HL-60 (cell line): ENCODE measurements at places on chromosomes 2 and 18.
A peak's percentile ranks its signal among the peaks of the same experiment; 100 is the strongest.

- peak; percentile 40 for DNase-seq
Measured at GRCh38 chr2:98607104-98607503, 1.2 kb downstream of the COA5 start.

GRCh38 chr18:22040533-22040932 lies 128.9 kb upstream of the GATA6 start:
- DNase-seq: no peak

DNA sequence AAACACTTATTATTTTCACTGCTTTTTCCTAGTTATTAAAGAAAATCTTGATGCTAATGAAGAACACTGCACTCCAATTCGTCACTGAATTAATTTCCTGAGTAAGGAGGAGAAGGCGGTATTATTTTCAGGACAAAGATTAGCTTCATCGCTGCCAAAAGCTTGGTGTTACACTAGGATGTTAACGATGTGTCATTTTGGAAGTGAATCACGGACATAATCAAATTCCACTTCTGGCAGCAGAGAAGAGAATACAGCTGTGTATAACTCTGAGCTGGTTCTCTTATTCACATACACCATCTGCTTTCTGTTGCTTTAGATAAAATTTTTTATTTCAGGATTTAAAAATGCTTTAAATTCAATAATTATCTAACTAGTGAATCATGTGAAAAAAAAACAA lies 74.1 kb downstream of the SCG2 start:
- no peak for DNase-seq

DNA sequence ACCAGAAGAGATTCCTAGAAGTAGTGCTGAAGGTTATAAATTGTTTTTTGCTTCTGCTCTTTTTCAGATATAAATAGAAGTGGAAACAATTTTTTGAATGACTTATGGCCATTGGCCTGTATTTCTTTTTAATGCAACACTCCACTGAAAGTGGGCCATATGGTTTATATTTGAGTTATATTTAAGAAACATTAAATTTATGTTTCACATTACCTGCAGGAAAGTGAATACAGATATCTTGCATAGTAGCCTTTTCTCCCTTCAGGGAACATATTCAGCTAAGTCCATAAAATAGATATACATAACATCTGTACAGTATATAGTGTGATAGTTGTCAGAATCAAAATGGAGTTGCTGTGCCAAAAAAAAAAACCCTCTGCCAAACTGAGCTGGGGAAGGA lies 53.1 kb upstream of the EFEMP1 start:
- DNase-seq: no peak

GRCh38 chr18:50057009-50057408 lies 137.9 kb downstream of the MYO5B start:
- DNase-seq: no peak

DNA sequence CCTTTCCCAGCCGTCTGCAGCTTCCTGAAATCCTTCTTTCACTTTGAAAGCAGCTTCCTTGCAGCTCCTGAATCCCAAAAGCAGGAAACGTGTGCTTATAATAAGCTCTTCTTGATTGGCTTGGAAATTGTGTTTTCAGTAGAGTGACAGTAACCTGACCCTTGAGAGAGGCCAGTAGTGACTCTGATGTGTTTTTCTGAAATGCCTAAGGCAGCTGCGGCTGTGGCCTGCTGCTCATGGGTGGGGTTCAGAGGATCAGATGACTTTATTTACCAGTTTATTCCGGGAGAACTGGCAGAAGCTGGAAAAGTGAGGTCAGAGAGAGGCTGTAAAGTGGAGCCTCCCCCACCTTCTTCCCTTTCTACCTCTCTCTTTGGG lies 31.9 kb upstream of the RPIA start:
- DNase-seq: no peak

DNA sequence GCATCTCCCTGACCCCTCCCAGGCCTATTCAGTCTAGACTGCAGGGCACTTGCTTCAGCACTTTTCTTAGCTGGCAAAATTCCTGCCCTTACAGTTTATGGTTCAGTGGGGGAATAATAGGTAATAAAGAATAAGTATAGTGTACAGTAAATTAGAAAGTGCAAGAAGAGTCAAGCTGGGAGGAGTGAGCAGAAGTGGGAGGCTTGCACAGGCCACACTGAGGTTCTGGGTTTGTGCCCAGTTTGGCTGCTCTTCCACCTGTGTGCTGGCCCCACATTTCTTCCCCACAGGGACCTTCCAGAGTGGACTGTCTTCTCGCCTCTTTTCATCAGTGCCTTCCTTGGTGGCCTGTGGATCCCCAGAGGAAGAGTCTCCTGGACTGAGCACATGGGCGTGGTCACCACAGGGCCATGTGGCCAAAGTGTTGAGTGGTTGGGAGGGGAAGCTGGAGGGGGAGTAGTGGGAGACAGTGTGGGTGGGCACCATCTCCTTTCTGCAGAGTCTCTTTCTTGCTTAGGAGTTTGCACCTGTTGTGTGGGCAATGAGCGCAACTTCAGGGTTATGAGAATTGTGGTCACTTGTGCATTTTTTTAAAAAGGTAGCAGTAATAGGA lies 128.6 kb upstream of the ZSWIM2 start:
- DNase-seq: no peak

GRCh38 chr18:79104137-79104536 lies 34.9 kb downstream of the ATP9B start:
- DNase-seq: no peak

GRCh38 chr2:38634684-38635083 lies 31.2 kb upstream of the GALM start:
- DNase-seq: peak; percentile 63

DNA sequence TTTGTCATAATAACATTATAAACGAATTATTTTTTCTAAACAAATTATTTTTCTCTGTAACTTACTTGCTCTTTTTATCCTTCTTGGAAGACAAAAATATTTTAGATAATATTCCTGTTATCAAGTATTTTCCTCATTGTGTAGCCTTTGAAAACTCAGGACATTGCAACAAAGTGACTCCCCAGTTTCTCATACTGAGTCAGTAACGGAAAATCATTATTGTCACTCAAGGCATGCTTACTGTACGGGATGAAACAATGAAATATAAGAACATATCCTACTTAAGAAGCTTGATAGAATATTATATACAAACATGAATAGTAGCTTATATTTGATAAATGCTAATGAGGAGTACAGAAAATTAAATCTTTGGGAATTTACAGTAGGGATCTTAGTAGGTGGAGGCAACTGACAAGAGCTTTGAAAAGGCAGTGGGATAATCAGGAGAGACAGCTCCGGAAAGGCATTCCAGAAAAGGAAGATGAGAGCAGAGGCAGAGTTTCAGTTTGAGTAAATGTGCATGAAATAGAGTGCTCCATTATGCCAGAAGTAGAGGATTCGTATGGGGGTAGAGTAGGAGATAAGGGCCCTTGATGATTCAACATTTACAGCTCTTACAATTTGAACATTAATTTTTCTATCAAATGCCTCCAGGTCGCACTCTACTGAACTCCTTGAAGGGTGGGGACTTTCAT lies 14.0 kb upstream of the YES1 start:
- no peak for DNase-seq

GRCh38 chr2:186903216-186903615 lies 54.2 kb upstream of the ZSWIM2 start:
- DNase-seq: no peak

- DNase-seq: no peak
Measured at GRCh38 chr18:55228707-55229106, 269.4 kb upstream of the CCDC68 start.

GRCh38 chr2:144431392-144431783 lies 88.5 kb downstream of the ZEB2 start:
- no peak for DNase-seq

DNA sequence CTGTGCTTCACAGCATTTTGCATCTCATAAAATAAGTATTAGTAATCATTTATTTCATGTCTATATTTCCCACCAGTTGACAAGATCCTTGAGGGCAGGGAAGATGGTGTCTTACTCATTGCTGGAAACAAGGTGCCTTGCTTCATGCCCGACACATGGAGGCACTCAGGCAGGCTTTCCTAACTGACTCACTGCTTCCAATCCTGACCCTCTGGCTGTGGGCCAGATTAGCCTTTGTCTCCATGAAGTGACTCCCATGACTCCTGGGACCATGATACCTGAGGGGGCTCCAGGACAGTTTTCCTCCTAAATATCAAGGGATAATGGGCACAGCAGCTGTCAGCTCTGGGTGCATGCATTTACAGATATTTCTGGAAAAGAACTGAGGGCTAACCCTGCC lies 275.1 kb downstream of the AGPS start:
- DNase-seq: no peak

GRCh38 chr2:168191955-168192785 lies 55.2 kb downstream of the STK39 start:
- DNase-seq: no peak

GRCh38 chr2:40127146-40127545 lies 324.7 kb downstream of the SLC8A1 start:
- DNase-seq: no peak

DNA sequence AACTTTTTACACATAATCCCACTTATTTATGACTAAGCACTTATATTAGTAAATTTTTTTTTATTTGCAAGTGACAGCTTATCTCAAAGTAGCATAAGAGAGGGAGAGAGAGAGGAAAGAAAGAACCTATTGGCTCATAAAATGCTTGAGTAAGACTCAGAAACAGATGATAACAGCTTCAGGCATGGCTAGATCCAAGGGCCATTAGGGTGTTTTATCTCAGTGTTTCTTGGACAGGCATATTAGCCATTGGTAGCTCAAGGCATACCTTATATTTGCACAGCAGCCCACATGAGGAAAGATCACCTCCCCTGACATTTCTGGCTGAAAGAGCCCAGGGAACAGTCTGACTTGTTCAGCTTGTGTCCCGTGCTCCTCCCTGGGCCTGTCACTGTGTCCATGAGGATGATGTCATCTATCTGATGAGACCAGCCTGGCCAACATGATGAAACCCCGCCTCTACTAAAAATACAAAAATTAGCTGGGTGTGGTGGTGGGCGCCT lies 64.4 kb downstream of the IL1R2 start:
- DNase-seq: no peak

DNA sequence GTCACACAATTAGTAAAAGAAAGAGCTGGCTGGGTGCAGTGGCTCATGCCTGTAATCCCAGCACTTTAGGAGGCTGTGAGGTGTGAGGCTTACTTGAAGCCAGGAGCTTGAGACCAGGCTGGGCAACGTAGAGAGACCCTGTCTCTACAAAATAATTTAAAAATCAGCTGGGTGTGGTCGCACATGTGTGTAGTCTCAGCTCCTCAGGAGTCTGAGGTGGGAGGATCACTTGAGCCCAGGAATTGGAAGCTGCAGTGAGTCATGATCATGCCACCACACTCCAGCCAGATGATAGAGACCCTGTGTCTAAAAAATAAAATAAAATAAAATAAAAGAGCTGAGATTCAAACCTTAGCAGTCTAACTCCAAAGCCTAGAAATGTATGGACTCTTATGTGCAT lies 39.0 kb upstream of the NEDD4L start:
- DNase-seq: no peak

DNA sequence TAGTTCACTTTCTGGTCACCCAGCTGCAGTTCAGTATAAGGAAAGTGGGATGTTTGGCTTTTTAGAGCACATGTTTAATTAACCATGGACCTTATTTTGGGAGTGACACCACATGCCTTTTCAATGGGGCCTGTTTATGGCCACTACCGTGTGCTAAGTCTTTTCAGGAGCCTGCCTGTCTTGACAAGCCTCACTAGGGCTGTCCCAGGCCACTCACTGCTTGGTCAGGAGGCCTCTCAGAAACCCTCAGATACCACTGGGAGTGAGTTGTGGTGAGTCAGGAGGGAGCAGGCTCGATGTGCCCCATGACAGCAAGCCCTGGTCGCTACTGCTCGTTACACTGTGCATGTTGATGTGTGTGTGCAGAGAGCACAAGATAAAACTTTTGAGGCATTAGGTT lies 123.0 kb downstream of the MAP4K4 start:
- no peak for DNase-seq

DNA sequence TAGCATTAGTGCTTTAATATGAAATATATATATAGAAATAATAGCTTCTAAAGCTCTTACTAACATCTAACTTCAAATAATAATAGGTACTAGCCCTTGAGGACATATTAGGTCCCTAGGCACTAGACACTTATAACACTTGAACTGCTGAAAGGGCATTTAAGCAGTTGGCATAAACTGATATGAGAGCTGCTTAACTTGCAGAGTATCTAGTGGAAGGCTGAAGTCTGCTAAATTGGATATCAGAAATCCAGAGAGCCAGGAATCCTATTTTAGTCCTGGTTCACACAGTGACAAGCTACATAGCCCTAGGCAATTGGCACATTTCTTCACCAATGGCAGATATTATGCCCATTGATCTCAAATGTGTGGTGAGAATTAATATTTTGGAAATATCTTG lies 326.9 kb upstream of the UBE2E3 start:
- DNase-seq: no peak
